ENCODE measurements at places on chromosomes 7 and 10. TPM values are rescaled to one million over a fixed set of nuclear protein-coding genes. Genes with fewer than 3 reads are reported as not detected.

HOXA6 gene
- 8.6 TPM for total RNA-seq

WIPF3 gene
- total RNA-seq: 0.17 TPM

TAC1 gene
- not detected for total RNA-seq

SUV39H2 gene
- 17.7 TPM for total RNA-seq

TAS2R41 gene
- total RNA-seq: not detected

MTURN gene
- total RNA-seq: 11.4 TPM

CYP17A1 gene
- not detected for total RNA-seq

OTUD1 gene
- 8.4 TPM for total RNA-seq

ARPC1B gene
- 901 TPM for total RNA-seq

MDFIC gene
- total RNA-seq: 69.1 TPM
